ENCODE measurements at places on chromosomes 1 and 21.

DNA sequence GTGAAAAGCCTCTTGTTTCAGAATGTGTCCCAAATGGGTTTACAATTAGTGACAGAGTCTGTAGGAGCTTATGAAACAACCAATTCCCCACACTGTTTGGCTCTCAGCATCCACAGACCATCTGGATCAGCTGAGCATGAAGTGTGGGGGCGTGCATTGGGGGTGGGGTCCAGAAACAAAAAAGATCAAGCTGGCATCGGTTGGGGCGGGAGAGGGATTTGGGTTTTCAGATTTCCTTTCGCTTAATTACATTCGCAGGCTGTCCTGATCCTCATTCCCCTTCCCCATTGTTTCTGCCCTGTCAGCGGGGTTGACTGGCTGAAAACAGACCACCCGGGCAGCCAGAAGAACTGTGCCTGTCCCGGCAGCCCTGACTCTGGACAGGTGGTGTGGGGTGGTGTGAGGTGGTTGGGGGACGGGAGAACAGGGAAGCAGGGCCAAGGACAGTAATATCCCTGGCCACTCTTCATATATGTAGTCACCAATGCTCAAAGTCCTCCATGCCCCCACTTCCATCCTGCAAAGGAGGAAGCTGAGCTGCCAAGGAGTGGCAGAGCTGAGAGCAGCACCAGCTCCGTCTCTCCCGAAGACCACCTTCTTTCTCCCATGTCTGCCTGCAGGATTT is 92.0 kb downstream of the IER5 start:
- DNase-seq = peak; percentile 87

GRCh38 chr1:58885998-58886397 is 102.2 kb upstream of the JUN start:
- no peak for DNase-seq

DNA sequence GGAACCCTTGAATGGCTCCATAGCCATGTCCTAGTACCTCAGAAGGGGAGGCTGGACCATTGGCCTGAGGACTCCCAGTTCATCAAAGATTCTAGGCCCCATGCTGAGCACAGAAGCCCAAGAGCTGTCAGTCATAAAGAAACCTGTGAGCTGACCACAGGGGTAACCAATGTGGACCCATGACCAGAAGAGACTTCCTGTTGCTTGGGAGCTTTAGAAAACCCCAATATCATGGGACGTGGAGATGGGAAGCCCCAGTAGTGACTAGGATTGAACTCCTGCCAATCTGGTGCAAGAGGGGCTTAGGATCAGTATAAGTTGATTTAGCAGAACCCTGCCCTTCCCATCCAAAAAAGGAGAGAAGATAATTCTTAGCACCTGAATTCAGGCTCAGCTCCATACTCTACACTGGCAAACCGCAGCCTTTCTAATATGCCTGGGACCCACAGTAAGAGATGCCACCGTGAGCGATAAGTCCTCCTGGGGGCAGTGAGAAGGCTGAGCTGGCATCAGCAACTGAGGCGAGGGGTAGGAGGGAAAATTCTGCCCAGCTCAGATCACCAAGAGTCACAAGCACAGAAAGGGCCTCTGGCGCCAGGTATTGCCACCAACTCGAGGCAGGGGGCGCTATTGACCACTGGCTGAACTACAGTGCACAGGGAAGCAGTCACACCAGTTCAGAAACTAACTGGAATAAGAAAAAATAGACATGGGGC is 108.9 kb downstream of the CAPN8 start:
- no peak for DNase-seq

GRCh38 chr1:236397173-236397759 is 3.2 kb downstream of the EDARADD start:
- DNase-seq = no peak

DNA sequence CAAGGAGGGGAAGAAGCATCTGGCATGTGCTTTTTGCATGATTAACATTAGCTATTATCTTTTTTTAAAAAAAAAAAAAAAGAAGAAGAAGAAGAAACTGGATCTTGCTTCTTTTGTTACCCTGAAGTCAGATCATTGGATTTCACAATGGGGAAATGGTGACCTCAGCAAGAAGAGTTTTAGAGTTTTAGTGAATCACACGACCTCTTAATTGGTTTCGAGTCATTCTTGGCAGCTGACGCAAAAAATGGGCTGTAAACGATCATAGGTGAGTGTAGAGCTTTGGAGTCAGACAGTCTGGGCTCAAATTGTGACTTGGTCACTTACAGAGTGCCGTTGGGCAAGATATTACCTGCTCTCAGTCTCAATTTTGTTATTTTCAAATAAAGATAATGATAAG is 33.3 kb upstream of the PGBD5 start:
- DNase-seq = no peak

- no peak for DNase-seq
Observed at GRCh38 chr1:114109981-114110380, 43.7 kb downstream of the SYT6 start.

GRCh38 chr1:167095368-167095767 is 1.5 kb downstream of the STYXL2 start:
- no peak for DNase-seq

DNA sequence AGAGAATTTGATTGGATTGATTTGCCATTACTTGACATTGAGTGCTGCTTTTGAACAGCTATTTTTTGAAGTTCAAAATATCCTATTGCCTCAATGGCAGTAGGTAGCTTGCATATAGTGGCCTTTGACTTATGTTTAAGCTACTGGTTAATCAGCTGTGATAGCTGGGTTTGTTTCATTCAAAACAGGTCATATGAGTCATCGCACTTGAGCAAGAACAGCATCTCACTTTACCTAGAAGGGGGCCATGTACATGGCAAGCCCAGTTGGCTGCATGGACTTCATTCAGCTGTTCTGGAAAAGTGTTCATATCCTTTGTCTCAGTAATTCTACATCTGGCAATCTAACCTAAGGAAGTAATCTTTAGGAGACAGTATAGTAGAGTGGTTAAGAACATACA is 29.0 kb upstream of the ARID1A start:
- no peak for DNase-seq

GRCh38 chr1:80278936-80279335 is 1272.4 kb upstream of the ADGRL4 start:
- no peak for DNase-seq

GRCh38 chr1:231443363-231443762 is 21.3 kb upstream of the EGLN1 start:
- DNase-seq = no peak

- DNase-seq = no peak
Observed at GRCh38 chr1:41546833-41547135, 62.3 kb upstream of the EDN2 start.

DNA sequence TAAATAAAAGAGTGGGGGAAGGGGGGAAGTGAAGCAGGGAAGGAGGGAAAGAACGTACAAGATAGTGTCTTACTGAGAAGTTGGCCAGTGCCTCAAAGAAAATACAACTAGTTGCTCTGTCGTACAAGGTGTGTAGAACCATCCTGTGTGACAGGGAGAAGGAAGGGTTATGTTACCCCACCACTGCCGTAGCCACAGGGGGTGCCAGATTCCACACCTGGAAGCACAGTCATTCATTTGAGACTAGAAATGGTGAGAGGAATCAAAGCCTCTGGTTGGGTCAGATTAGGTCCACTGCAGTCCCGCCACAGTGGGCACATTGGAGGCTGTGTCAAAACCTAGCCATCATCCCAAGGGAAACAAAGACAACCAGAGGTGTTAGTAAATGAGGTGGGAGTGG is 2.7 kb upstream of the ERI3 start:
- DNase-seq = no peak

DNA sequence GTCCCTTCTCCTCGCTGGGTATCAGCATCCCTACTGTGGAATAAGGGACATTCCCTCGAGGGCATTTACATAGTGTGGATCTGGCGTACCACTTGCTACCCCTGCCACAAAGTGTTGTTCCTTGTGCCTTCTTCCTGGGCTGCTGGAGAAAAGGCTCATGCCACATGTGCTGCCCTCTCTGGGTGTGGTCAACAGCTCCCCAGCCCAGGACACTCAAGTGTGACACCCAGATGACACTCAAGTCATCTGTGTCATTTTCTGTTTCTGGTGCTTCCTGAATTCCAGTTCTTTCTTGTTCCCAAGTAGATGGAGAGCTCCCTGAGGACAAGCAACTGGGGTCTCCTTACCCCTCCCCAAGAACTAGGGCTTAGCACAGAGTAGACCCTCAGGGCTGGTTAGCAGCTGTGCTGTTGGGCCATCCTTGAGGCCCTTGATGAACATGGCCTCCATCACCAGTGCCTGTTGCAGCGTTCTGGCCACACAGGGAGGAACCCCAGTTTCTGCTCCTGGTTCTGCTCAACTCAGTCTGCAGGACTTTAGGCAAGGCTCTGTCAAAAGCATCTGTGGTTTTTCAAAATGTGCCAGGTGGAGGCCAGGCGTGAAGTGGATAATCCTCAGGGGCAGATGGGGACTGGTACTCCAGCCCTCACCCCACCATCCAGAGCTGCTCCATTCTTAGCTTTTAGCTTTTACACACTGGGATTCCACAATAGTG is 49.0 kb upstream of the CLIC4 start:
- peak; percentile 88 for DNase-seq

GRCh38 chr1:24126672-24127023 is 14.7 kb upstream of the MYOM3 start:
- no peak for DNase-seq

GRCh38 chr1:49187056-49187455 is 410.4 kb upstream of the BEND5 start:
- no peak for DNase-seq

DNA sequence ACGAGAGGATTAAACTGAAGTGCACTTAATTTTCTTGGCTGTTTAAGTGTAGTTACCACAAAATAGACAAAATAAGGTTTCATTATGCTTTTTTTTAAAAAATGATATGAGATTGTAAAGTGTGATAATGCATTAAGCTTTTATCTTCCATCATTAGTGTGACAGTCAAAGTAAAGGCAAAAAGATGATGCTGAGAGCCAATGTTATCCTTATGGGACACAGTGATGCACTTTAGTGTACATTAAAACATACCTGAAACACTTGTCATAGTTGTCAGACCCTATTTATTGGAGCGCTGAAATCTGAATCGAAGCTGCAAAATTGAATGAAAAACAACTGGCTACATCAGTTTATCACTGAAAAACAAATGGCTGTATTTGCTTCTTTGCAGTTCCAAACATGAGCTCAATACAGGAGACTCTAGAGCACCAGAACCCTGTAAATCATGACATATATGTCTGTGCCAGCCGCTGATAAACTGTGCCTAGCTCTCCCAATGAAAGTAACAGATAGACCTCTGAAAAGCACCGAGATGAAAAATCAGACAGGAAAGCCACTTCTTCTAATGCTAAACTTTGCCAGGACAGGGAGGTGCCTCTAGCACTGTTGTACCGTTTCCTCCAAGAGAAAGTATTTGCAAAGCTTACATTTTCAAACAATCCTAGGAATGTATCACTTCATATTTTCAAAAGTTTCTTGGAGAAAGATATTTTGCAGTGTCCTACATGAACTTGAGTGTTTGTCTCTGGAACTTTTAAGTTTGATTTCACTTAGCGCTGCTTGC is 120.7 kb upstream of the TMPRSS15 start:
- DNase-seq = peak; percentile 33

GRCh38 chr21:44391345-44392091 is 38.1 kb downstream of the TRPM2 start:
- DNase-seq = peak; percentile 66

GRCh38 chr1:182888736-182889531 is 49.8 kb downstream of the DHX9 start:
- no peak for DNase-seq

DNA sequence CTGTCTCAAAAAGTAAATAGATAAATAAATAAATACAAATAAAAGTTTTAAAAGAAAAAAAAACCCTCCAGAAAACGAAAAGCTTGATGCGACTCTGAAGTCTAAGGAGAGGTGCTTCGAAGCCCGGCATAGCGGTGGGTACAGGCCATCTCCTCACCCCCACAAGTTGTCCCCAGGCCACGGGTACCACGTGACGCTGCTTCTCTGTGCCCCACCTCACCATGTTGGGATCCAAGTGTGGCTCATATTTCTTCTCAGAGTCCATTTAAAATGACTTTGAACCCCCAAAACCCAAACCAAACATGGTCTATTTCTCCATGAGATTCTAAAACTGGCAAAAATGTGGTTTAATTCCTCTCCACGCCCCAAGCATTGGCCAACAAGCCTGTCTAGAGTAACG is 32.9 kb upstream of the ZC3H12A start:
- DNase-seq = no peak

DNA sequence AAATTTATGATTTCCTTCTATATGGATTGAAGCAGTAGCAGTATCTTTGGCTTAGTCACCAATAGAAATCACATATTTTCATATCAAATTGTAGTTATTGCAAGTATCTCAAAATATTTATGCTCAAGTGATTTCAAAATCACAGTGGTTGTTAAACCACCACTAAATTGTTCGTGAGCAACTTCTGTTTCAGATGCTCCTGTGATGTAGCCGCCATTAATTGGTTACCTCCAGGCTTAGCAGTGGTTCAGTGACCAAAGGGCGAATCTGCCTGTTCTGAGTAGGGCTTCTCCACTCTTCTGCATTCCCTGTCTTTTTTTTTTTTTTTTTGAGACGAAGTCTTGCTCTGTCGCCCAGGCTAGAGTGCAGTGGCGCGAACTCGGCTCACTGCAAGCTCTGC is 1.9 kb upstream of the CNKSR1 start:
- DNase-seq = no peak

DNA sequence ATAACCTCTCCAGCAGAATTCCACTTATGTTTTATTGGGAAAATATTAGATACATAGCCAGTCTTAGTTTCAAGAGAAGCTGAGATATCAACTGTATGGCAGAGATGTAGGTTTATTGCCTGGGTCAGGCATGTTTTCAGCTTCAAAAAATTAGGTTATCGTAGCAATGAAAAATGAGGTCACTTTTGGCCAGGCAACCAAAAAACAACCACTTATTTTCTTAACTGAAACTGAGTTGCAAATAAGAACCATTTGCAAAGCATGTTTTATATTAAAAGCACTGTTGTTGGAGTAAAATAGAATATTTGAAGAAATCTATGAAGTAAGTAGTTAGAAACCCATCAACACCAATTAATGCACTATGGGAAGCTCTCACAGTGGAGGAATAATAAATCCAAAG is 5.5 kb upstream of the OR6Y1 start:
- no peak for DNase-seq

GRCh38 chr1:222994511-222995235 is 148.4 kb downstream of the TLR5 start:
- no peak for DNase-seq

- DNase-seq = no peak
Observed at GRCh38 chr1:224761245-224761644, 145.1 kb downstream of the CNIH3 start.

DNA sequence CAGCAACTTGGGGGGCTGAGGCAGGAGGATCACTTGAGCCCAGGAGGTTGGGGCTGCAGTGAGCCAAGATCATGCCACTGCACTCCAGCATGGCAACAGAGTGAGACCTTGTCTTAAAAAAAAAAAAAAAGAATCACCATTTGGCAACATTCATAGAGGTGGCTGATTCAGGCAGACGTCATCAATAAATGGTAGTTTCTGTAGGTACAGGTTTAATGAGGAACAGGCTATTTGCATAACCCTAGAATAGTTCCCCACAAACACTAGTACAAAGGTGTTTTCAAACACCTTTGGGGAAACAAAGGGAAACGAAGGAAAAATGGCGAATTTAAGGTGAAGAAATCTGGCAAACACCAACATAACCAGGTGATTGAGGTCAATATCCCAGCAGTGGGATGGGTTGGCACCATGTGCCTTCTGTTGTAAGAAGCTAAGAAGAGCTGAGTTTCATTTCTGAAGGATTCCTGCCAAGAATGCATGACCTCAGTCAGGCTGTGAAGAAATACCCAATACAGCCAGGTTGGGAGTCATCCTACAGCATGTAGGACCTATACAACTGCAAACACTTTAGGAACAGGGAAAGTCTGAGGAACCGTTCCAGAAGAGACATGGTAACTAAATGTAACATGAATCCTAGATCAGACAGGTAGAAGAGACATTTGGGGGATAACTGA is 5.6 kb downstream of the LPAR3 start:
- no peak for DNase-seq

GRCh38 chr1:68745451-68745850 is 248.6 kb upstream of the DEPDC1 start:
- peak; percentile 94 for DNase-seq
